ENCODE measurements at places on chromosomes 2 and 18.

GRCh38 chr2:96524482-96525210, 11.9 kb upstream of the ARID5A start:
- no peak for DNase-seq

- no peak for DNase-seq
These were observed 102.6 kb downstream of the MCFD2 start for GRCh38 chr2:46813020-46813415.

DNA sequence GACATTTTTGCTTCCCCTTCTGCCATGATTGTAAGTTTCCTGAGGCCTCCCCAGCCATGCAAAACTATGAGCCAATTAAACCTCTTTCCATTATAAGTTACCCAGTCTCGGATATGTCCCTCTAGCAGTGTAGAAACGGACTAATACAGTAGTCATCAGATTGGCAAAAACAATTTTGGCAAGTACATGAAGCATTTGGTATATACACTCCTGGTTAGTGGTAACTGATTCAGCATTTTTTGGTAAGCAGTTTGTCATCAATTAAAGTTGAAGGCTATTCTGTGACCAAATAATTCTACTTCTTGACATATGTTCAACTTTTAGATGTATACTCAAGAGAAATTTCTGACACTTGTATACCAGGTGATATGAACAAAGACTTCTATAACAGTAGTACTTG, 190.5 kb upstream of the STON1 start:
- DNase-seq, result peak; percentile 83

DNA sequence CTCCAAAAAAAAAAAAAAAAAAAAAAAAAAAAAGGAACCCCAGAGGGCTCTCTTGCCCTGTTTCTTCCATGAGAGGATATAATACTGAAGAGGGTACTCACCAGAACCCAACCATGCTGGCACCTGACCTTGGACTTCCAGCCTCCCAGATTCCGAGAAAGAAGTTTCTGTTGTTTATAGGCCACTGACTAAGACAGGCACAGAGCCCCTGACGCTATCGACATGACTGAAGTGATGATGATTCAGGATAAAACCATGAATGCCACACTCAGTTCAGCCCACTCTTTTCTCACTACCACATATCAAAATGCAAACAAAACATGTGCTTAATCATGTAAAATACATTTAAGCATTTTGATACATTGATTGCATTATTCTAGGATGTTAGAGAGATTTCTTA, 66.1 kb upstream of the CDCA7 start:
- DNase-seq, result peak; percentile 64

DNA sequence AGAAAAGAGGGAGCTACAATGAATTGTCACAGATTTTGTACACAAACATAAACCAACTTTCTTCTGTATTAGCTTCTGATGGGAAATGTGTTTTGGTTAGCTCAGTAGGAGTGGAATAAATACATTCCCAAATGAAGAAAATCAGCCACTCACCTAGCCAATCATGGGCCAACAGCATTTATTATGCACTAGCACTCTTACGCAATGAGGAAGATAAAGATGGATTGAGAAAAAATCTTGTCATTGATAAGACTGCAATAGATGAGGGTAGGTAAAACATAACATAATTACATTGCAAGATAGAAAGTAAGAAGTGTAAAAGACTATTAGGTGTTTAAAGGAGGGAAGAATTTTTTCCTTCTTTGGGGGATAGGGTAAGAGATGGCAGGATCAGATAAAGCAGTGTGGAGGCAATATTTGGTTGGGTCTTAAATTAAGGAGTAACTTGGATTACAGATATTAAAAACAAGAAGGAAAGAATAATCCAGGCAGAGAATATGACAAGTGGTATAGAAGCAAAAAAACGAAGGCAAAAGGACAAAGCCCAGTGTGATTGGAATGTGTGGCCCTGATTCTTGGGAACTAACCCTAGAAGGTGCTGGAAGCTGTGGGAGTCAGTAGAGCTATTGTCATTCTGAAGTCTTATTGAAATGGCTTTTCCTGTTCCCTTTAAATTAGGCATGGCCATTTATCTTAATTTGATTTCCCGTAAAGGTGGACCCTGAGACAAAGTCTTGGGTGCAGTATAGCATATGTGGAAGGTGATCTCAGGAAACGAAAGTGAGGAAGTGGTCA, 208.4 kb upstream of the MEX3C start:
- DNase-seq, result no peak

DNA sequence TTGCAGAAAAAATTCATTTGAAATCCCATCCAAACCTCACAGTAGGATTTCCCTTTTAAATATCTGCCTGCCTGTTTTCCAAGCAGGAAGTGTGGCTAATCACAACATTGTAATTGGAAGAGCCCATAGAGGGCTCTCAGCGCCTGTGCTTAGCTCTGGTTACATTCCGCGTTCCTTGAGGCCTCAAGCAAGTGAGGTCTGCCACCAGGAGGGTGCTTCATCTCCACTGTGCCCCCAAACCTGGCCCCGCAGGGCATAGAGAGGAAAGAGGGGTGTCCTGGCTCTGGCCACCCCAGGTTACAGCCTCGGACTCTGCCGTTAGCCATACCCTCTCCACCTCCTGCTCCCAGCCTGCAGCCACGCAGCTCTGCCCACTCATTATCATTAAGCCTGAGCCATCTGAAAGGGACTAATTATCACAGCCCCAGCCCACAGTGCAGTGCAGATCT, 214.8 kb downstream of the SP3 start:
- DNase-seq, result peak; percentile 30

- DNase-seq, result no peak
These were observed 74.6 kb downstream of the DHRS9 start for GRCh38 chr2:169143998-169144397.

DNA sequence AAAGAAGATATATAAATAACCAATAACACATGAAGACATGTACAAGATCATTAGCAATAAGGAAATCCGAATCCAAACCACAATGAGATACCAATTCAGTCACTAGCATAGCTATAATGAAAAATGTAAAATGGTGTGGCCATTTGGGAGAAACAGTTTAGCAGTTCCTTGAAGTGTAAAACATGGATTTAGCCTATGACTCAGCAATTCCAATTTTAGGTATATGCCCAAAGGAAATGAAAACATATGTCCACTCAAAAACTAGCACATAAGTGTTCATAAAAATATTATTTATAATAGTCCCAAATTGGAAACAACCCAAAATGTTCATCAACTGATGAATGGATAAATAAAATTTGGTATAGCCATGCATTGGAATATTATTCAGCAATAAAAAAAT, 165.5 kb upstream of the CRIM1 start:
- DNase-seq, result no peak

DNA sequence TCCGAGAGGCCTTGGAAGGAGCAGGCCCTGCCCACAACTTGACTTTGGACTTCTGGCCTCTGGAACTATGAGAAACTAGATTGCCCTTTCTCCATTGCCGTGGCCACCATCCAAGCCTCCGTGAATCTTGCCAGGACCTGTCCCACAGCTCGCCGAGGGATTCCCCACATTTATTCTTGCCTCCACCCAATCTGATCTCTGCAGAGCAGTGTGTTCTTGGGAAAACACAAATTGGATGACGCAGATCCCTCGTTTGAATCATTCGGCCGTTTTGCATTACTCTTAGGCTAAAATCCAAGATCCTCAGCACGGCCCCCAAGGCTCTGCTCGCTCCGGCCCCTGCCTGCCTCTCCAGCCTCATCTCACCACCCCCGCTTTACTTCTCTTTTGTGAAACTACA, 364.2 kb downstream of the ZNF516 start:
- peak; percentile 84 for DNase-seq

DNA sequence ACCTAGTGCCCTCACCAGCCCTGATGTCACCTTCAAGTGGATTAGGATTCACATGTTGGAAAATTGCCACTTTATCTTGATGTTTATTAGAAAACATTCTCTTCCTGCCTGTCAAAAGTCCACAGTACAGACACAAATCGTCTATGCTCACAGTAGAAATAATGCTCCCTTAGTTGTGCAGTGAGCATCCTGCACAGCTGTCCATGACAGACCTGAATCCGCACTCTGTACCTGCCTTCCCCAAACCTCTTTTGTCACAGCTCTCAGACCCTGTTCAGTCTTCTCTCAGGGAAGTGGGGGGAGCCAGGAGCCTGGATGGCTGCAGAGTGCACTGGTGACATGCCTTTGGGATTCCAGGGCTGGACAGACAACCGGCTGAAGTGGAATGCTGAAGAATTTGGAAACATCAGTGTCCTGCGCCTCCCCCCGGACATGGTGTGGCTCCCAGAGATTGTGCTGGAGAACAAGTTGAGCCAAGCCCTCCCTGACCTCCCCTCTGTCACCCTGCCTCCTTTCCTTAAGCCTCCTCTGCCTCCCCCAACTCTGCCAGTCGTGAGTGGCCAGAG, 2.0 kb downstream of the CHRND start:
- DNase-seq, result no peak

GRCh38 chr2:234019896-234020295, 30.6 kb upstream of the SPP2 start:
- no peak for DNase-seq

GRCh38 chr2:128499367-128500137, 180.9 kb upstream of the HS6ST1 start:
- no peak for DNase-seq

DNA sequence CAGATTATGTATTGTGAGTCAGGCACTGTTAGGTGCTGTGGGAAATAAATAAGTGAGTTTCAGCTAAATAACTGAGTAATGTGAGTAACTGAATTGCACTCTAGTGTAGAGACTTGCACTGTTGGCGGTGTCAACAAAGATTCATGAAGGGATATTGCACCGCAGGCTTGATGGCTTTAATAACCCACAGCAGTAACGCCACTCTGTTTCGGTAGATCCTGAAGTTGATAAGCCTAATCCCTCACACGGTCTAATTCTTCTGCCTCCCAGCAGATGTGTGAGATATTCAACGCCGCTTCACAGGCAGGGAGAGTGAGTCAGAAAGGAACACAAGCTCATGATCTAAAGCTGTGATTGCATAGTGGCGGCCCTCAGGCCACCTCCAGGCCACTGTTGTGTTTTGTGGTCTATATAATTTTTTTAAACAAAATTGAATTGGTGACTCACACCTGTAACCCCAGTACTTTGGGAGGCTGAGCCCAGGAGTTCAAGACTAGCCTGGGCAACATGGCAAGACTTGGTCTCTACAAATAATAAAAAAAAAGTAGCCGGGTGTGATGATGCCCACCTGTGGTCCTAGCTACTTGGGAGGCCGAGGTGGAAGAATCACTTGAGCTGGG, 94.3 kb downstream of the LIPG start:
- DNase-seq, result peak; percentile 68

GRCh38 chr2:44946372-44947027, 5.0 kb downstream of the SIX3 start:
- no peak for DNase-seq

DNA sequence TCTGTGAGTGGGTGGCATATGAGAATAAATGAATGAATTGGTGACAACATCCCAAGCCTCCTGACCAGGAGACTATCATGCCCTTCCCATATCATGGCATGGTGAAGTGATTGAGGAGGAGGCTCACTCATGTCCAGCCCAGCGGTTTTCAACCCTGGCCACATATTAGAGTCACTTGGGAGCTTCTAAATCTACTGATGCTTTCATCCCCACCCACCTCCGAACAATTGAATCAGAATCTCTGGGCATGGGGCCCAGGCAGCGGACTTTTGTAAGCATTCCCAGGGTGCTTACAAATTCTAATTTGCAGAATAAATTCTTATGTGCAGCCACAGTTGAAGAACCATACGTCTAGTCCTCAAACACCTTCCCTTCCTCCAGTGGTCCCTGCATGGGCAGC, 81.7 kb upstream of the SEC11C start:
- DNase-seq, result peak; percentile 87

GRCh38 chr2:227608561-227609338, 5.9 kb downstream of the SCYGR3 start:
- DNase-seq, result no peak

GRCh38 chr2:36951574-36951973, 14.8 kb downstream of the STRN start:
- peak; percentile 71 for DNase-seq

GRCh38 chr2:128196471-128196931, 105.5 kb downstream of the UGGT1 start:
- DNase-seq, result peak; percentile 35

DNA sequence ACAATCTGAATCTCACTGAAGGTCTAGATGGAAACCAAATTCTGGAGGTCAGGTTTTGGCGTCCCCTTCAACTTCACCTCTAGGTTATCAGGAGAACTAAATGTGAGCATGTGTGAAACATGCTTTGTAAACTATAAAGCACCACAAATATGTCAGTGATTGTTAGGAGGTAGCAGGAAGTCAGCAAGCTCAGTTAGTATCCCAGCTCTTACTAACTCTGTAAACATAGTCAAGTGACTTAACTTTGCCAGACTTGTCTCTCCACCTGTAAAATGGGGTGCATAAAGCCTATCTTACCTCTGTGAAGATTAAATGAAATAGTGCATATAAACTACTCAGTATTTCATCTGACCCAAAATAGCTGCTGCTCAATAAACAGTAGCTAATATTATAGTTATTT, 121.5 kb downstream of the INSIG2 start:
- DNase-seq, result no peak

- DNase-seq, result no peak
These were observed 16.9 kb upstream of the TUBB6 start for GRCh38 chr18:12291161-12291560.

- no peak for DNase-seq
These were observed 476.3 kb downstream of the SOX11 start for GRCh38 chr2:6168485-6168884.

DNA sequence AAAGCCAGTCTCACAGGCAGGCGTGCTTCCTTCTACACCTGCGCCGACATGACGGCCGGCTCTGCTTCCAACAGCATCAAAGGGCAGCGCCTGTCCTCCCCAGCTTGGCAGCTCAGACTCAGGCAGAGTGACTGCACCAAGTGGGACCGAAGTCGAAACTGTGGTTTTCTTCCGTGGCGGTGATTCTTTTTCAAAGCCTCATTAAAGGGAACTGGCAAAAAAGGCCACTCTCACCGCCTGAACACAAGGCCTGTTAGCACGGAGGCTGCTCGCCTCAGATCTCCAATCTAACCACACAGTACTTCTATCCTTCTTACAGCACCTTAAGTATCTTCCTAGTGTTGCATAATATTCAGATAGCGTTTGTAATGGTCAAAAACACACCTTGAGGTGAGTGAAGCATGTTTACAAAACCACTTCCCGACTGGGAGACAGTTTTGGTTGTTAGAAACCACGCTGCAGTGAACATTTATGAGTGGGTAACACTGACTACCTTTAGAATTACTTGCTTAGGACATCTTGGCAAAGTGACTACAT, 236.4 kb downstream of the HDAC4 start:
- no peak for DNase-seq

- DNase-seq, result peak; percentile 82
These were observed 32.0 kb downstream of the SLC14A1 start for GRCh38 chr18:45755934-45756333.

GRCh38 chr2:144504218-144504641, 15.7 kb downstream of the ZEB2 start:
- no peak for DNase-seq

GRCh38 chr2:100178085-100178788, 35.8 kb upstream of the AFF3 start:
- peak; percentile 47 for DNase-seq

Data from fibroblast of mammary gland (primary cell).